ENCODE measurements at places on chromosomes 16 and 17.

- no peak overlapping the region for H3K27ac ChIP-seq
- H3K36me3 ChIP-seq, result peaks cover 48% of the 10 kb centered on the region
- H3K4me3 ChIP-seq, result no peak overlapping the region
- no peaks in the 10 kb centered on the region for H3K27me3 ChIP-seq
Measured at GRCh38 chr17:82244413-82245133, 15.7 kb downstream of the SLC16A3 start.

DNA sequence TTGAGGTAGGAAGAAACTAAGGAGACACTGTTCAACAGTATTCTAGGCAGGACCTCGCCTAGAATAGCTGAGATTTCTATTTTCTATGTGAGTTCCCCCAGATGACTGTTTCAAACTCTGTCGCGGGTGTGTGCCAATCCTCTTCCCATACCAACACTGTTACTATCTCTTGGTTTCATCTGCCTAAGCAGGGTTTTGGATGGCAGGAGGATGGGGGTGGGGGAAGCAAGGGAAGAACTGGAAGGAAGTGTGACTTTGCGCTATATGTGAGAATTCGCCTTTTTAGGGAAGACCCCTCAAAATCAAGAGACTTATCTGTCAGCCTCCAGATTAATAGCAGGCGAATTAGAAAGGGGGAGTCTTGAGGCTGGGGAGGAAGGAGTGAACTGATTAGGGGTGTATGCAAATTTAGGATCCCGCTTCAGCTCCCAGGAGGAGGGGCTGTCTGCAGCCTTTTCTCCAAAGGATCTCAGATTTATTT, 521 bp upstream of the G6PC3 start:
- DNase-seq, result no peak
- H3K27me3 ChIP-seq, result no peaks in the 10 kb centered on the region
- H3K27ac ChIP-seq, result peak overlapping the region; percentile 90
- peaks cover 5% of the 10 kb centered on the region for H3K4me1 ChIP-seq
- peak overlapping the region; percentile 71 for H3K4me3 ChIP-seq

DNA sequence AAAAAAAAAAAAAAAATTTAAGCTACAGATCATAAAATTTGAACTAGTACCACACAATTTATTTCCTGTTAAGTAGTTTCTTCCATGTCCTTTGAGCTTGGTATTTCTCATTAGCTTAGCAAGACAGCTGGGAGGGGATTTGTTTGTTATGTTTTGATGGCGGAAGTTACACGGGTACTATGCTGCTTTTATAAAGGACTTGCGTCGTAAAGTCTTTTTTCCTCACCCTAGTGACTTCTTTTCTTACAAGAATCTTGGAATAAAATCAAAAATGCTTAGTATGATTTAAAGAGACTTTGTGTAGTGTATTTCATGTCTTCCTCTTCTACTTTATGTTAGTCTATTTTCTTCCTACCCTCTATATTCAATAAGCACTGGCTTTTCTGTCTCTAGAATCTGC, 89.1 kb downstream of the NLK start:
- H3K4me3 ChIP-seq, result no peak overlapping the region
- H3K36me3 ChIP-seq, result no peaks in the 10 kb centered on the region
- no peak for DNase-seq
- H3K4me1 ChIP-seq, result no peaks in the 10 kb centered on the region
- H3K27ac ChIP-seq, result peak overlapping the region; percentile 22
- no peaks in the 10 kb centered on the region for H3K27me3 ChIP-seq

DNA sequence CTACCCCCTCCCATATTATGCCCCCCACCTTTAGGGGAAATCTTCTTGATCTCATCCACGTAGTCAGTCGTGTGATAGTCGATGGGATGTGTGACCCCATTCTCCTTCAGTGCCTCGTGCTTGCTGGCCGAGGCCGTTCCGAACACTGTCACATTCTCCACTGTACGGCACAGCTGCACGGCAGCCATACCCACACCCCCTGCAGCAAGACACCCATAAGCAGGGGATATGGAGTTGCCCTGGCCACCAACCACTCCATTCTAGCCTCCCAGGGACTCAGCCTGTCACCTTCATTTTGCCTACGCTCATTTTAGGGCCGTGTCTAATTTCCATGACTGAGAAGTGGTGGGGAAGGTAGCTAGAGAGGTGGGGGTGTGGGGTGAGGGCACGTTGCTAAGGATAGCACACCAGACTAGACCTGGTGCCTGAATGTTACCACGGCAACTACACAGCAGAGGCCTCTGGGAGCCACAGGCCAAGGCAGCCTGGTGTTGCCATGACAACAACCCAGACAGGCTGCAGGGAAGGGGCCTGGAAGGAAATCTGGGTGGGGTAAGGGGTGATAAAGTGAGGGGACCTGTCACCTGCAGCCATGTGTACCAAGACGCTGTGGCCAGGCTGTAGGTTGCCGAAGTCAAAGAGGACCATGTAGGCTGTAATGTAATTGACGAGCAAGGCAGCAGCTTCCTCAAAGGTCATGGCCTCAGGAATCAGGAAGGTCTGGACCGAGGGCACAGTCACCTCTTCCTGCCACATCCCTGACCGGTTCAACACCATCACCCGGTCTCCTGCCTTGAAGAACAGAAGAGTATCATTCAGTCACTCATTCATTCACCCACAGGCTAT, 4.0 kb downstream of the VAT1 start:
- H3K4me3 ChIP-seq, result no peak overlapping the region
- H3K27ac ChIP-seq, result no peak overlapping the region
- H3K36me3 ChIP-seq, result no peaks in the 10 kb centered on the region
- H3K4me1 ChIP-seq, result no peaks in the 10 kb centered on the region
- H3K27me3 ChIP-seq, result no peaks in the 10 kb centered on the region

- H3K36me3 ChIP-seq, result no peaks in the 10 kb centered on the region
- no peak for DNase-seq
- no peaks in the 10 kb centered on the region for H3K4me1 ChIP-seq
- H3K27ac ChIP-seq, result no peak overlapping the region
- no peak overlapping the region for H3K4me3 ChIP-seq
Measured at GRCh38 chr17:37885136-37885535, 39.1 kb upstream of the TBC1D3K start.

DNA sequence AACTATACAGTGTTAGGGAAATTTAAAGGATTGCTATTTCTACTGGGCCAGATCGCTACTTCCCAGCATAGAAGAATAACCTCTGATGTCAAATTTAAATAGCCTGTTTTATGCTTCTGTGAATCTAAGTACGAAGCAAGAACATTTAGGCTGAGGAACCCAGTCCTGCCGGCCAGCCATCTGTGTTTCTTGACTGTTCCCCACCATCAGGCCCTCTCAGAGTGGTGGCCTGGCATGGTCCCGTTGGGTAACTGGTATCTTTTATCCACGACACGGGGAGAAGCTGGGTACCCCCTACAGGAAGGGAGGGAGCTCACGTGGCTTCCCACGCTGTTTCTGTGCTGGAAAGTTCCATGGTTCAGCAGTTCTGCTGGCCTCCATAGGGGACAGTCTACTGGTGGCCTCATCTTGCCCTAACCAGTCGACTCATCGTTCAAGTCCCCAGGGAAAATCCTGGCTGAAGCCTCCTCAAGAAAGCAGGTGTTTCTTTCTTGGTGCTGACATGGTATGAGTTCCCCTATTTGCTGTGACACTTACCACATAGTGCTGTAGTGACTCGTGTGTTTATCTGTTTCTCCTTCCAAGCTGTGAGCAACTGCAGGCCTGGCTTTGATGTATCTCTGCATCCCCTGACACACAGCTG, 201.7 kb upstream of the NLRP1 start:
- H3K27me3 ChIP-seq, result no peaks in the 10 kb centered on the region
- no peak overlapping the region for H3K27ac ChIP-seq
- H3K4me1 ChIP-seq, result no peaks in the 10 kb centered on the region
- H3K4me3 ChIP-seq, result no peak overlapping the region

DNA sequence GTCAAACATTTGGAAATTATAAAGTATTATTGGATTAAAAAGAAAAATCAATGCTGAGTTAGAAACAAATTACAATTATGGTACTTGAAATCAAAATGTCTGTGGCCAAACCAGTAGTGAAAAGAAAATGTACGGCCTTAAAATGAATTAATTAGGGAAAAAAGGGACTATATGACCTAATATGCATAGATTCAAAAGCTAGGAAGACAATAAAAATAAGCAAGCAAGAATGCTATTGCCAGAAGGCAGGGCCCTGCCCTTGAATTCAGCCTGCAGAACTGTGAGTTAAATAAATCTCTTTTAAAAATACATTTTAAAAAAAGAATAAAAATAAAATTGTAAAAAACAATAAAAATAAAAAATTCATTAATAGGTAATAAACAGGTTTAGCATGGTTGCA, 88.7 kb downstream of the TRIM37 start:
- no peaks in the 10 kb centered on the region for H3K36me3 ChIP-seq
- no peak for DNase-seq
- H3K4me3 ChIP-seq, result no peak overlapping the region

- no peaks in the 10 kb centered on the region for H3K27me3 ChIP-seq
- H3K27ac ChIP-seq, result no peak overlapping the region
- no peaks in the 10 kb centered on the region for H3K36me3 ChIP-seq
- no peak overlapping the region for H3K4me3 ChIP-seq
Measured at GRCh38 chr16:75329943-75330342, 78.5 kb upstream of the BCAR1 start.

DNA sequence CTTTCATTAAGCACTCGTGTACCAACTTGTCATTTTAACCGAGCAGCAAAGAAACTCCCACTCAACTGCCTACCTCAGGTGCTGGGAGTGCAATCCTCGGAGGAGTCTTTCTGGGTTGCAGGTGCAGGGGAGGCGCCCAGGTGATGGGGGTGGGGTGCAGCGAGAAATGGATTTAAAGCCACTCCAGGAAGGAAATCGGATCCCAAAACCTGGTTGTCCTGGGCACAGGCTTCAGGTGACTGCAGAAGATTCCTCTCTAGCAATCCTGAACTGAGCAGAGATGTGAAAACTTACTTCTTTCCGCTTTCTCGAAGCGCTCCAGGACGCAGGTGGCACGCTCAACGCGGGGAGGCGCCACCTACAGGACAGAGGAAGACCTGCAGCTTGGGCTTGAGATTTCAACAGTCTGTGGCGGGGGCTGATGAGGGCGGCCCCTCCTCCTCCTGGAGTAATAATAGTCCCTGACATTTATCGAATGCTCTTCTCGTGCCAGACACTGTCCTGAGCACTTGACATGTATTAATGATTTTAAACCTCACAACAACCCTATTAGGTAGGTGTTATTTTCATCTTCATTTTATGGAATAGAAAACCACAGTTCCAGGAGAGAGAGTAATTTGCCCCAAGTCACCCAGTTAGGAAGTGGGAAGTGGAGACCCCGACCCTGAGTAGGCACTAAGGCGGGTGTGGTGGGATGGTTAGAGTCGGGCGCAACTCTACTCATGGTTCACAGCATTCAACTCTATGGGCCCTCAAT, 27.2 kb upstream of the SKAP1 start:
- peak; percentile 60 for DNase-seq
- no peak overlapping the region for H3K4me3 ChIP-seq
- H3K27me3 ChIP-seq, result no peaks in the 10 kb centered on the region
- no peaks in the 10 kb centered on the region for H3K36me3 ChIP-seq
- H3K4me1 ChIP-seq, result no peaks in the 10 kb centered on the region

GRCh38 chr16:79188739-79189122, 411.8 kb downstream of the MAF start:
- H3K27me3 ChIP-seq, result no peaks in the 10 kb centered on the region
- no peak for DNase-seq
- H3K27ac ChIP-seq, result no peak overlapping the region
- no peaks in the 10 kb centered on the region for H3K36me3 ChIP-seq

DNA sequence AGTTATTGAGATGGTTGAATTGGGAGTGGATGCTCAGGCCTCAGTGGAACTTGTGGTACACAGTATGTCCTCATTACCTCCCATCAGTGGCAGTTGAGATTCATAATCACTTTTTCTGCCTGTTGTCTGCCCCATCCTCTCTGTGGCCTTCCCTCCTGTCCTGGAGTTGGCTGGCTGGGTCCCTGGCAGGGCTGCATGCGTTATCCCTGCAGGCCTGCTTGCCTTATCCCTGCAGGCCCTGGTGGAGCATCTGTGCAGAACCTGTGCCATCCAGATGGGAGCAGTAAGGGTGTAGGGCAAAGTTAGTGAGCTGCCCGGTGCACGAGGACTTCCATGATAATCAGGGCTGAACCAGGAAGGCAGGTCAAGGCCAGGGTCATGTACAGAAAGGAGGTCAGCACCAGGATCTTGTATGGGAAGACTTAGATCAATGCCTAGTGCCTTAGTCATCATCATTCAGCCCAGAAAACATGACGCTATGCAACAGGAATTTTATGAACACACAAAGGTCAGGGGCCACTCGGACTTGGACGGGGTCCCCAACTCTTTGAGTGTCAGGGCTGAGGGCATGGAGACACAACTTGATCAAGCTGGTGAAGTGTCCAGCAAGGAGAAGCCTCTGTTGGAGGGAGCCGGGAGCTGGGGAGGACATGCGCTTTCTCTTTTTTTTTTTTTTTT, 47.2 kb downstream of the ABCC1 start:
- H3K27me3 ChIP-seq, result no peaks in the 10 kb centered on the region
- H3K27ac ChIP-seq, result no peak overlapping the region
- H3K4me3 ChIP-seq, result no peak overlapping the region
- peak; percentile 32 for DNase-seq
- no peaks in the 10 kb centered on the region for H3K36me3 ChIP-seq
- H3K4me1 ChIP-seq, result no peaks in the 10 kb centered on the region

- H3K4me1 ChIP-seq, result peaks cover 10% of the 10 kb centered on the region
- H3K36me3 ChIP-seq, result no peaks in the 10 kb centered on the region
- H3K27me3 ChIP-seq, result no peaks in the 10 kb centered on the region
- no peak overlapping the region for H3K4me3 ChIP-seq
Measured at GRCh38 chr16:85324488-85324887, 212.2 kb upstream of the CIBAR2 start.

- no peak overlapping the region for H3K4me3 ChIP-seq
- H3K36me3 ChIP-seq, result no peaks in the 10 kb centered on the region
- H3K27me3 ChIP-seq, result no peaks in the 10 kb centered on the region
Measured at GRCh38 chr17:62882878-62883277, 74.8 kb upstream of the MARCHF10 start.

Data from colonic mucosa (tissue), 4 donors.